ENCODE measurements at places on chromosomes 7 and 10. TPM values are rescaled to one million over a fixed set of nuclear protein-coding genes. Genes with fewer than 3 reads are reported as not detected.

DNA sequence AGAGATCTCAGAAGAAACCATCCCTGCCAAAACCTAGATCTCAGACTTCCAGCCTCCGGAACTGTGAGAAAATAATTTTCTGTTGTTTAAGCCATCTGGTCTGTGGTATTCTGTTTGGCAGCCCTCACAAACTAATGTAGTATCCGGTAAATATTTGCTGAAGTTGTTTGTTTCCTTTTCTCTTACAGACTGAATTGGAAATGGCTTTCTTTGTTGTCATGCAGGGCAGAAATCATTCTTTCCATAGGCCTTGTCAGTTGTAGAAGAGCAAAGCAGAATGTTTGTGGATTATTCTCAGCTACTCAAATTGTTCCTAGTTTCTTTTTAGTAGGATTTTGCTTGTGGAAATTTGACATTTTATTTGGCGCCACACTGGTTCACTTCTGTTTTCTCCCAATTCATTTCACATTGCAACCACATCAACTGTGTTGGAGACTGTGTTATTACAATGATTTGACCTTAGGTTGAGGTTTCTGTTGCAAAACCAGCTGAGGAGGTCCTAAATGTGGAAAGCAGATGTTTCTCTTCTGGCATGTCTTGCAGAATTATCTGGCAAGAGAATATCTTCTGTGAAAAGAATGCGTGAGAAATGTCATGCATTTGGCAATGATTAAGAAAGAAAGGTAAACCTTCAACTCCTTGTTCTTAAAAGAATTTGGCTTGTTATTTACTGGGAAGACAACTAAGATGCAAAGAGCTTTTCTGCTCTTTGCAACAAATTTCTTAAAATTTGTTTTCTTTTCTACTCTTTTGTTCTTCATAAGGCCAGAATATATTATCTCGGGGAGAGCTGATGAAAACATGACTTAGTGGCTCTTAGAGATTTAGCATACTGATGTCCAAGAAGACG lies 25.8 kb downstream of the ACTA2 start:
- DNase-seq = no peak

- no peak for DNase-seq
Measured at GRCh38 chr10:27815261-27815660, 69.6 kb upstream of the MKX start.

DNA sequence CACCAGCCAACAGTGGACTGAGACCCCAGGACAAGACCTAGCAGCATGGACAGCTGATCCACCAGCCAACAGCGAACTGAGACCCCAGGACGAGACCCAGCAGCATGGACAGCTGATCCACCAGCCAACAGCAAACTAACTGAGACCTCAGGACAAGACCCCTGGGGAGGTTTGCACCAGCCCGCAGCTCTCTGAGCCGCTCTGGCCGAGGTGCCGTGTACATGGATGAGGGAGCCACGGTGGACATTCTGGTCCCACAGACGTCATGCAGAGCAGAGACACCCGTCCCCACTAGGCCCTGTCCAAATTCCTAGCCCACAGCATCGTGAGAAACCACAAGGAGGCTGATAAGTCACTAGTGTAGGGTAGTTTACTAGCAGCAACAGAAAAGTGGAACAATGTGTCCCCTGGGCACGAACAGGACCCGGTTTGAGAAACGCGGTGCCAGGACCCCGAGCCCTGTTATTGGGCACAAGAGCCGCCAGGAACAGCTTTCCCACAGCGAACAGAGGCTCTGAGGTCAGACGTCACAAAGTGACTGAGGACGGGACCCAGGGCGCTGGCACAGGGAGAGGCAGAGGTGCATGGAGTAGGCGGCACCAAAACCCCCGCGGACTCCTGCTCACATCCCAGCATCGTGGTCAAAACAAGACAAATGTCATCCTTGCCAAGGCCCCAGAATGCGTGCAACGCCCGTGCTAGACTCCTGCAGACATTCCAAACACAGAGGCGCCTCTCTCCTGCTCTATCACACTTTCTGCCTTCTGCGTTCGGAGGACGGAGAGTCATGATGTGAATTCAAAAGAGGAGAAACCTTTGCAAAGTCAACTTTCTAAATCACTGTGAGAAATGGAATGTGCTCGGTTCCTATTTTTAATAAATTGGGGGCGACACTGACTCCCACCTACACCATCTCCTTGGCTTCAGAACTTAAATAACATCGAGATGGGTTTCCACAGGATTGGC lies 8.1 kb downstream of the STK32C start:
- no peak for DNase-seq

- no peak for DNase-seq
Measured at GRCh38 chr10:123229927-123230630, 75.9 kb downstream of the BUB3 start.

GRCh38 chr10:101226491-101227428 lies 2.5 kb downstream of the LBX1 start:
- no peak for DNase-seq

DNA sequence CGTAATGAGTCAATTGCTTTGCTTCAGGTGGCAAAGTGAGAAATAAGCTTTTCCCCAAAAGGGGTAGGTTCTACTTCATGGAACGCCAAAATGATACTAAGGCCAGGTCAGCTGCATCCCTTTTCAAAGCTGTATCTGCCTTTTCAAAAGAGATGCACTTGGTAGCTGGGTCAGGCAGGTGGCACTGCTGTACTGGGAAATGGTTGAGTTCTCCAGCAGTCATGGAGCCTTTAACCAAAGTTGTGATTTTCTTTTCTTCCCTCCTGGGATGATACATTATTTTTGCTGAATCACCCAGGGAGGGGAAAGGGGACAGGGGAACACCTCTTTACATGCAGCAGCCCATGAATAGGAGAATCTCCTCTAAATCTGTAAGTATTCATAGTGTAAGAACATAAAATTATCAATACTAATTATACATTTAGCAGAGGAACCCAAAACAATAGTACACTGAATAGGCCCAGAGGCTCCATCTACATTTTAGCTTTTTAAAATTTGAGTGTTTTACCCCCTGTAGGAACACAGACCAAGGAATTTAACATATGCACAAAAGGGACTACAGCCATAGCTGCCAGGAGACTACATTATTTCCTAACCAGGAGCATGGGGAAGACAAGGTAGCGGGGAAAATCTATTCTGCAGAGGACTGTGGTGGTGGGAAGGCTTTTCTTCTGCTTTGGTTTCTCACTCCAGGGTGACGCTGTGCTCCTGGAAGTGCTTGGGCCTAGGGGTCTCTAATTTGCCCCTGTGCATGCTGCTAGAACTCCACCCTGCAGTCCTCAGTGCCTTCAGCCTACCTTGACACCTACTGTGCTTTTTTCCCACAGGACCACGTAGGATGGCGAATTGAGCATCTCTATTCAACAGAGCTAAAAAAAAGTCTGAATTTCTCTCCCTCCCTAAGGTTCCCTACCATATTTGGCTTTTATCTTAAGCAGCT lies 6.4 kb upstream of the GPR22 start:
- DNase-seq = peak; percentile 65

DNA sequence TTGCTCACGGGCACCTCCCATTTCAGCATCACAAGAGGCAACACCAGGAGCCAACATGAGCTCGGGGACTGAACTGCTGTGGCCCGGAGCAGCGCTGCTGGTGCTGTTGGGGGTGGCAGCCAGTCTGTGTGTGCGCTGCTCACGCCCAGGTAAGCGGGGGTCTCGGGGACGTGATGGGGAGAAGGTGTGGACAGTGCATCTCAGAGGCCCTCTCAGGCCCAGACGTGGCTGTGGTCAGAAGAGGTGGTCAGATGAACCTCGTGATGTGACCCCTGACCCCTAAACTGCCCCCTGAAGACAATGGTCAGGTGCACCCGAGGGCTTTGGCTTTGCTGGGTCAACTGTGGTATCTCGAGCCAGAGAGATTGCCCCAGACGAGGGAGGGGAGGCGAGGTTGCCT lies 6.1 kb downstream of the LAT2 start:
- DNase-seq = no peak

The PAPOLB gene
- total RNA-seq = 0.34 TPM

The MRPL43 gene
- 178 TPM for total RNA-seq

The OPALIN gene
- not detected for total RNA-seq

The BMPR1A gene
- total RNA-seq = 72.7 TPM

Measured in thyroid gland (tissue), 4 donors.